GM23248 (cell line): ENCODE measurements at places on chromosomes 5 and 9. TPM values are rescaled to one million over a fixed set of nuclear protein-coding genes. Genes with fewer than 3 reads are reported as not detected.

- DNase-seq = peak; percentile 90
Observed at GRCh38 chr5:135996611-135997010, 32.2 kb upstream of the TGFBI start.

- DNase-seq = no peak
Observed at GRCh38 chr5:67401172-67401571, 204.6 kb upstream of the CD180 start.

DNA sequence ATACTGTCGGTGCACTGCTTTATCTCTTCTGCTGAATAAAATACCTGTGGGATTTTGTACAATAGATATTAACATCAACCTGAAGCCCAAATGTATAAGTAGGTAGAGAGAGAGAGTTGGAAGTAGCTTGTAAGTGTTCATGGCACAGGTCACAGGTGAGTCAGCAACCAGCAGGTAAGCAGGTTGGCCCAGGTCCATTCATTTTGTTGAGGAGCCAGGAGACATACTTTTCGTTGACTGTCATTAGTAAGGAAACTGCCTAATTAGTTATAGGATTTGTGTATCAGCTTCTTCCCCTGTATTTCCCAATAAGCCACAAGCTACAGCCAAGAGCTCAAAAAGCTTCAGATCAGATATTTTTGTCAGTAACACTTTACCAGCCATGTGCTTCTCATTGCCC is 650.8 kb downstream of the IRX1 start:
- no peak for DNase-seq

- DNase-seq = no peak
Observed at GRCh38 chr5:20340126-20340525, 352.1 kb upstream of the CDH18 start.

DNA sequence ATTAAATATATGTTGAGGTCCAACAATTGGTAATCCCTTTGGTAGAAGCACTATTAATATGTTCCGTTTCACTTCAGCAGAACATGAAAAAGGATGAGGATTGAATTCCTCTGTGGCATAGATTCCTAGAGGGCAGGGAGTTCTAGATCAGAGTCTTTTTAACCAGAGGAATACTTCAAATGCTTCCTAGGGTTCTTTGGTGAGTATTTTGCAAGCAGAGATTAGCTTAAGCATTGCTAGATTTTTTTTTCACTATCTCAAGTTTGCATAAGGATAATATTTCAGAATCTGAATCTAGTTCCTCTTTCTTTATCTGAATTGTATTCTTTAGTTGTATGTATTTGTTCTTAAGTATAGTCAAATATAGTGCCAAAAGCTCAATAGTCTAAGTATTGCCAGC is 116.6 kb upstream of the ADAMTSL1 start:
- DNase-seq = no peak

GRCh38 chr5:136528481-136529030 is 163.2 kb upstream of the TRPC7 start:
- no peak for DNase-seq

DNA sequence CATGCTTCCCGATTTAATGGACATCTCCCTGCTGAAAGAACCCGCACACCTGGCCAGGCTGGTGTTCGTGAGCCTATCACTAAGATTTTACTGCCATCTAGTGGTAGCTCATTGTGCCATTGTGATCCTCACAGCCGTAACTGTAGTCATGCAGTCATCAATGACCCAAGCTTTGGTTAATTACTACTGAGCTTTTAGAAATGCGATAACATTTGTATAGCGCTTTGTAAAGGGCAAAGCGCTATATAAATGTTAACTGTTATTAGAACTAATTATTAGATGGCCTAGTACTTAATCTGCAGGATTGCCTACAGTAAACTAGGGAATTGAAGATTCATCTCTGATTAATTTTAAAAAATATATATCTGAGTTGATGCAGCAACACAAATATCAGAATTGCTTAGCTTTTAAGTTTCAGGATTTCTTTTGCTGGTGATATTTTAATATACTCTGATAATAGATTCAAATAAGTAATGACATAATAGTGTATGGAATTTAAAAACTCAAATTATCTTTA is 90.2 kb downstream of the HACD4 start:
- peak; percentile 84 for DNase-seq

The CD274 gene
- 4.2 and 4.3 TPM in 2 replicates for total RNA-seq

The FBP2 gene
- not detected in 2 replicates for total RNA-seq

The TLR4 gene
- 11.9 and 13.8 TPM in 2 replicates for total RNA-seq
